CD4-positive, alpha-beta T cell treated with Interleukin-2 at 100 ng/mL for 4 hours (primary cell): ENCODE measurements at places on chromosomes 16 and 17.
A peak's percentile ranks its signal among the peaks of the same experiment; 100 is the strongest.

- DNase-seq = peak; percentile 10
Observed at GRCh38 chr16:8655184-8655717, 19.2 kb upstream of the ABAT start.

GRCh38 chr17:33284022-33284421 is 9.1 kb downstream of the ASIC2 start:
- no peak for DNase-seq

DNA sequence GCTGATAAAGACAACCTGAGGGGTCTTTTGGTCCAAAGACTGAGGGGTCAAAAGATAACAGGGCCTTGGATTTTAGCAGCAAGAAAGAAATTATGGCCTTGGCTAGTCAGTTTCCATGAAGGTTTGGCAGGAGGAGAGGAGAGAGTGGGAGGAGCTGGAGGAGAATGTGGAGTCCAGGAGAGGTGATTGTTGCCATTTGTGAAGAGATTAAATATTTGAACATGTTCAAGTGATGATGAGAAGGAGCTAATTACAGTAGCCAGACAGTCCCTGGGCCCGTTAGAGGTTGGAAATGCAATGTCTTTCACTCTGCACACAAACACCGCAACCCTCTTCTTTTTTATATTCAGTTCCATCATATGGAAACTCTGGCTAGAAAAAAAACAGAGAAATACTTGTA is 68.6 kb downstream of the TNRC6C start:
- DNase-seq = no peak

GRCh38 chr16:72836985-72837384 is 210.9 kb downstream of the ZFHX3 start:
- no peak for DNase-seq

GRCh38 chr16:29729116-29729521 is 16.7 kb downstream of the C16orf54 start:
- DNase-seq = no peak

- peak; percentile 63 for DNase-seq
Observed at GRCh38 chr17:65163990-65164495, 26.9 kb downstream of the RGS9 start.

DNA sequence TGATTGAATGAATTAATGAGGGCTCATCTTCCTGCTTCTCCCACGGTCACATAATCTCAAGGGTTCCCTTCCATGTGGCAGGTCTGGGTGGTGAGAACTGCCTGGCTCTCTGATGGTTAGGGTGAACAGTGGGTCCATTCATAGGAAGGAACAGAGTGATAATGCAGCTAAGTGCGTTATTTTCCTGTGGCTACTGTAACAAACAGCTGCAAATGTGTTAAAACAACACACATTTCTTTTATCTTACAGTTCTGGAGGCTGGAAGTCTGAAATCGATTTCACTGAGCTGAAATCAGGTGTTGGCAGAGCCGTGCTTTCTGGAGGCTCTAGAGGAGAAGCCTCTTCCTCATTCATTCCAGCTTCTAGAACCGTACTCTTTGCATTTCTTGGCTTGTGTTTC is 95.3 kb downstream of the BMERB1 start:
- no peak for DNase-seq

GRCh38 chr16:67661101-67661761 is 471 bp downstream of the PARD6A start:
- DNase-seq = no peak

DNA sequence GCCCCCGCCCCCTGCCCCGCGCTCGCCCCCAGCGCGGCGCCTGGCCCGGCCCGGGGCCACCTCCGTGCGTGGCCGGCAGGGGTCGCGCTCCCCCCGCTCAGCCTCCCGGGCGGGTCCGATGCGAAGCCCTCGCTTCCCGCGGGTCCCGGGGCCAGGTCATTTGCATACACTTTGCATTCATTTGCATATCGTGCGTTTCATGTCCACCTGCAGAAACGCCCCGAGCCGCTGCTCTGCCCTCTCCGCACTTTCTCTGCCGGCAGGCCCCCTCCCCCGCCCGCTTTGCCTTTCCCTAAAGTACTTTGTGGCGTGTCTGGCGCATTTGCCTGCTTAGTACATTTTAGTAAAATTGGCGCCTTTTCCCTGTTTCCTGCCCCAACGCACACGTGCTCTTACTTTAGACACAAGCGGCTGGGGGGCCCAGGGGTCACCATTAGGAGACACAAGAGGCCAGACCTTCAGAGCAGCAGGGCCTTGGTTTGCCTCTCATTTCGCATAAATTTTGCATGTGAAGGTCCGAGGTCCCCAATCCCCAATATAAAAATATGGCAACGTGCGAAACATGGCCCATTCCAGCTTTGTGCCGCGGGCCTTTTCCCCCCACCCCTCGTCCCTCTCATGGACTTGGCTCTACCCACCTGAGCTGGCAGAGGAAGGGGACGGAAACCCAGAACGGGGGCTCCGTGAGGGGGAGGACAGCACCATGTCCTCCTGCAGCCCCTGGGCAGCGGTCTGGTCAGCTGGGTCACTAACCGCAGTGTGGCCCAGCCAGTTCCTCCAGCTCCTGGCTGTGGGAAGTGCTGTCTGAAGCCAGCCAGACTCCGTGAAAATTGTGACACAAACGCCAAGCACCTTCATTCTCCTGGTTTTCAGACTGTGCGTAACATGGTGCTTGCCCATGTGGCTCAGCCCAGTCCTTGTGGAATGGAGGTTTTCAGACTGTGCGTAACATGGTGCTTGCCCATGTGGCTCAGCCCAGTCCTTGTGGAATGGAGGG is 34.8 kb downstream of the CBFA2T3 start:
- DNase-seq = peak; percentile 52

GRCh38 chr16:14354561-14355351 is 275.3 kb downstream of the PARN start:
- peak; percentile 14 for DNase-seq

GRCh38 chr16:66254106-66254505 is 112.4 kb upstream of the CDH5 start:
- DNase-seq = no peak

GRCh38 chr17:48499735-48500434 is 30.9 kb downstream of the HOXB1 start:
- no peak for DNase-seq

DNA sequence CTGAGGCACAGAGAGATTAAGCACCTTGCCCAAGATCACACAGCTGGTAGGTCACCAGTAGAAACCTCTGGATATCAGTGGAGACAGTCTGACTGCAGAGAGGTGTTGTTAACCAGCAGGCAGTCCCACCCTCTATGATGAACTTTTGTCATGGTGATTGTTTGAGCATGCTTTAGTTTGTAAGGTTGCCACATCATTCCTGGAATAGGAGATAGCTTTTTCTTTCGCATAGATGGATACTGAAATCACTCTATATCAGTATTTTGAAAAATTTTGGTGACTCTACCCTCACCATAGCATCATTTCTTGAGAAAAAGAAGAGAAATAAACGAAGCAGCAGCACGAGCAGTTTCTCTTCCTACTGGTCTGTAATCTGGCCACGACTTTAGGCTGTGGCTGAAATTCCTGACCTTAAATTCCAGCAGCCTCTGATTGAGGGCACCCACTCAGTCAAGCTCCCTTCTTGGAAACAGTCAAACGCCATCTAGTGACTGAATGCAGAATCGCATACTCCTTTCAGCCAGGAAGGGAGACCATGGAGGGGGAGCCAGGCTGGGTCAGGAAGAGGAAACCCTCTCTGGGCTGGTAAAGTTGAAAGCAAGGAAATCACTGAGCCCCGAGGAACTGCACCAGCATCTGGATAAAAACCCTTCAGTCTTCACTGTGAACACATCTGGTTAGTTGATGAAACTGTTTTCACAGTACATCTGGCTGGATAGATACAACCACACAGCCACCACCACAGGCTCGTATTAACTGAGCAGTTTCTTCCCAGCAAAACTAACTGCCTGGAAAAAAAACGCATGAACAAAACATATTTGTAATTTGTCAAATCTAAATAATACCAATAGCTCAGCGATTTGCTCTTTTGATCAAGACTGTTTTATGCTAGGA is 108.5 kb upstream of the XYLT1 start:
- DNase-seq = peak; percentile 69

DNA sequence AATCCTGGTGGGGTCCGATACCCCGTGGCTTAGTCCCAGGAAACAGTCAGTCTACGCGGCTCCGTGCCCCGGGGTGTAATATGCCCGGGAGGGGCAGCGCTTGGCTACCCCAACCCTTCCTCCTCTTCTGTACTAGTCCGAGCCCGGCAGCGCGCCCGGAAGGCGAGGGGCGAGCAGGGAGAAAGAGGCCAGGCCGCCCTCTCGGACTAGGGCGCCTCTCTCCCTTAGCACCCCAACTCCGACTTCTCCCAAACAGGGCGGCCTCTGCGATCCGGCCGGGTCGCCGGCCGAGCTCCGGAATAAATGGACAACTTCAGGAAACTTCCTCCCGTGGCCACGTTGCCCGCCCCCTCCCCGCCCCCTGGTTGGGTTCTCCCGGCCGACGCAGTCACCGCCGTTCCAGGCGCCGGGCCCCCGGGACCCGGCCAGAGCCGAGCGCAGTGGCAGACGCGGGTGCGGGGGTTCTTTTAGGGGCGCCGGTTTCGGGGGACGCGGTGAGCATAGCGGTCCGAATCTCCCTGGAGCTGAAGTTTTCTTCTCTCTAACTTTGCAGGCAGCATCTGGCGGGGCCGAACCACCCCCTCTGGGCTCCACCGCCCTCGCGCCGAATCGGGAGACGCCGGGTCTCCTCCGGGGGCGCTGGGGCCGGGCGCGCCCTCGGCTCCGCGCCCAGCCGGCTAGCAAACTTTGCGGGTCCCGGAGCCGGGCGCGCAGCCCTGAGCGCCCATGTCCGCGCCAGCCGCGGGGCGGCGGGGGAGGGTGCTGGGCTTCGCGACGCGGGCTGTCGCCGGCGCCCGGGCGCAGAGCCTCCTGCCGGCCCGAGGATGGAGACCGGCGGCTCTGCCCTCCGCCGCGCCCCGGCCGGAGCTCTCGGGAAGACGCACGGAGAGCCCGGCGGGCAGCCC is at the start of gene SDK2:
Gene SDK2, minus strand, starts transcription at position 301 of the 905 bp plus-strand sequence. CDS start 357 bp downstream, outside the sequence.
- DNase-seq = no peak

DNA sequence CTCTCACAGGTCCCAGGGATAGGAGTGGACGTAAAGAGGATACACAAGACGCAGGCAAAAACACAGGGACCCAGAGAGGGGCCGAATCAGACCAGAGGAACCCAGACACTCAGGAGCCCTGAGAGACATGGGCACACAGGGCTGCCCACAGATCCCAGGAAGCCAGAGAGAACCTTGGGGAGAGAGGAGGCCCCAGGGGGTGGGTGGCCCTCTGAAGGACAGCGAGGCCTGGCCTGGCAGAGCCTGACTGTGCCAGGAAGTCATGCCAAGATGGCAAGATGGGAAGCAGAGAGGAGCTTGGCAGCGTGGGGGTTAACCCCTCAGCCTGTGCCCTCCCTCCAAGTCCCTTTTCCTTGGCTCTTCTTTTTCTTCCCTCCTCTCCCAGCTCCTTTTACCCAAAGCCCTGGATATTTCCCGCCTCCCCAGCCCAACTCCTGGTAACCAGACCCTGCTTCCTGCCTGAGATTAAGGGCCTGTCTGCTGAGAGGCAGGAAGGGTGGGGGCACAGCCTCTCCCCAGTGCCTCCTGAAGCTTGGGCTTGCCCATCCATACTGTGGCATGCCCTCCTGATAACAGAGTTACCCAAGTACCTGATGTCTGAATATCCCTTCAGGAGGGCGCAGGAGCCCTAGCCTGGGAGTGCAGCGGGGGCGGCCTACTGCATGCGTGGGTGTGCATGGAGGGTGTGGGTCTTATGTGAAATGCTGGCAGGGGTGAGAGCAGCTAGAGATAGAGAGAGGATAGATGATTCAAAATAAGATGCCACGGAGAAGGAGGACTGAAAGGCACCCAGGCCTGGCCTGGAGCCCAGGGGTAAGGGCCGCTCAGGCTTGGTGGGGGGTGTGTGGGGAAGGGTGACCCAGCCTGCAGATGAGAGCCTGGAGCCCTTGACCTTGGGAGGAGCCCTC is 6.0 kb upstream of the TBX21 start:
- DNase-seq = no peak

- no peak for DNase-seq
Observed at GRCh38 chr16:9340526-9341256, 249.2 kb downstream of the HAPSTR1 start.

DNA sequence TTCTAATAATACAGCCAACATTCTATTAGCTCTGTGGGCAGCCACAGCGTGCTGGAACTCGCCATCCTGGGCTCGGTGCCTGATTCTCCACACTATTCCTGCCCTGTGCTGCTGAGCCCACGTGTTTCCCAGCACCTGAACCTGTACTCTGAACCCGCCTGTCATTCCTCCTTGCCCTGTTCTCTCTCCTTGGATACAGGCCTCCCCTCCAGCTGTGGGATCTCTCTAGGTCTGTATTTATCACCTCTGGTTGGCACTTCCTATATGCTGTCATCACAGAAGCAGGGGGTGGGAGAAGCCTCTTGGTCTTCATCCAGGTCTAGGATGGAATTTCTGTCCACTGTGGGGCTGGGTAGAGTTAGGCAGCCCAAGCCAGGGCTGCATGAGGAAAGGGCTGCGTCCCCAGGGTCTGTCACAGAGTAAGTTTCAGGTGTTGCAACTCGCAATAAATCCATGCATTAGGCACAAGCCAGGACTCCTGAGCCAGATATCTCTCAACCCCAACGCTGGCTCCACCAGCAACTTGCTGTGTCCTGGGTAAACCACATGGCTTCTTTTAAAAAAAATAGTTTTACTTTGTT is 56.0 kb downstream of the ABAT start:
- DNase-seq = no peak

- no peak for DNase-seq
Observed at GRCh38 chr16:52825892-52826291, 226.8 kb downstream of the CHD9NB start.

GRCh38 chr17:65259696-65260485 is 122.7 kb downstream of the RGS9 start:
- DNase-seq = no peak

GRCh38 chr16:82943371-82943770 is 316.6 kb downstream of the CDH13 start:
- no peak for DNase-seq

GRCh38 chr17:46869975-46870803 is 18.8 kb downstream of the WNT9B start:
- no peak for DNase-seq

- DNase-seq = no peak
Observed at GRCh38 chr16:61590577-61590976, 445.7 kb downstream of the CDH8 start.

DNA sequence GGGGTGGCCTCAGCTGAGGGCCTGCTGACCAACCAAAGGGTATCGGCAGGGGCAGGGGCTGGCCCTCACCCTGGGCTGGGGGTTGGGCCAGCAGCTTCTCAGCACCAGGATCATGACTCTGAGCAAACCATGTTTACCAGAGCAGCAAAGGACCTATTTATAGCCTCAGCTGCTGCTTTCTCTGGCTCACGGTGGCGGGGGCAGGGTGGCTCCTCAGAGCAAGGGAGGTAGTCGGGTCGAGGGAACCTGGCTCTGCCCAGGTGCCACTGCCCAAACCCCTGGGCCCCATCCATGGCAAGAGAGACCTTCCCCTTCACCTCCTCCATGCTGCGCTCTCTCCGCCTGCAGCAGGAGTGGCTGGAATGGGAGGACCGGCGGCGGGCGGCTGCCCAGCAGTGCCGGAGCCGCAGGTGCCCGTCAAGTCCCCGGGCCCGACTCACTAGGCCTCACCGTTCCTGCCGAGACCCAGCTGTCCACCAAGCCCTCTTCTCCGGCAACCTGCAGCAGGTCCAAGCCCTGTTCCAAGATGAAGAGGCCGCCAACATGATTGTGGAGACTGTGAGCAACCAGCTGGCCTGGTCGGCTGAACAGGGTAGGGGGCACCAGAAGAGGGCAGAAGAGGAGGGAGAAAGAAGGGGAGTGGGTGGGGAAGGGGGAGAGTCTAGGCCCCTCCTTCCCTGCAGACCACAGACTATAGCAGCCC is at the start of gene ASB16:
Gene ASB16, plus strand, starts transcription at position 206 of the 703 bp plus-strand sequence. Its CDS starts 86 bp downstream, at position 292.
- no peak for DNase-seq
